ENCODE measurements at places on chromosomes 3 and 15.

GRCh38 chr3:43915546-43915945, 224.8 kb downstream of the ABHD5 start:
- DNase-seq, result no peak

DNA sequence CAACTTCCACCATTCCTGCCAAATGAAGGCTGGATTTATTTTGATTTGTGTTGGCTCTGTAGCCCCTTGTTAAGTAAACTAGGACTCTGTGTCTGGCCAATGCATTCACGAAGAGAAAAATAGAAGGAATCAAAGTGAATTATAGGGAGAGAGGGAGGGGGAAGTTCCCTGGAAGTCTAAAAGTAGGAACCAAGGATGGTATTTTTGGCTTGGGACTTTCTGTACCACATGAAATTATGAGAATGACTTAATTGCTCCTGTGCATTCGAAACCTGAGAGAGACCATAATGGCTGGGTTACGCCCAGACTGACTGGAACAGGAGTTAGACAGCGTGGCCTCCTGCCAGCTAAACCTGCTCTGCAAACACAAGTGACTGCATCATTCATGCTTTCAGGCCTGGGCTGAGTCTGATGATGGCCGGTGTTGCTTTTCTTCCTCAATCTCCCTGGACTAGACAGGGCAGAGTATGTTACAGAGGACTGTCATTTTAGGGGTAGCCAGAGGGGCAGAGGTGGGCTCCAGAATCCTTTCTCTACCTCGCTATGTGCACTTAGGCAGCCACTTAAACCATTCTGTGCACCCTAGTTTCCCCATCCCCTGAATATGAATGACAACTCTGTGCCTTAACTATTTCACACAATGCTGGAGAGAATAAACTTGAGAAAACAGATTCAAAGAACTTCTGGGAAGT, 58.9 kb downstream of the MYO1E start:
- peak; percentile 78 for DNase-seq

DNA sequence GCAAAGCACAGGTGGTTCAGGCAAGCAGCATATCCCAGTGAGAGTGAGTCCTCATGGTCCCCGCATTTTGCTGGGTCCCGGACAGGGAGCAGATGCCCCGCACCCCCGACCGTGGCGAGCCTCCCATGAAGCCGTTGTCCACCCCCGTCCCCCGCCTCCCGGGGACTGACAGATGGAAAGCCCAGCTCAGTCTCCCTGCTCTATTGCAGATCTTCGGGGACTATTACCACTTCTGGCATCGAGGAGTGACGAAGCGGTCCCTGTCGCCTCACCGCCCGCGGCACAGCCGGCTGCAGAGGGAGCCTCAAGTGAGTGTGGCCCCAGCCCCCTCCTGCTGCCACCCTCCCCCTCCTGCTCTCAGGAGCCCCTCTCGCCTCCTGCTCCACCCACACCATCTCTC, 7.7 kb downstream of the FURIN start:
- DNase-seq, result no peak

GRCh38 chr3:20181276-20181675, 4.7 kb downstream of the SGO1 start:
- DNase-seq, result no peak

DNA sequence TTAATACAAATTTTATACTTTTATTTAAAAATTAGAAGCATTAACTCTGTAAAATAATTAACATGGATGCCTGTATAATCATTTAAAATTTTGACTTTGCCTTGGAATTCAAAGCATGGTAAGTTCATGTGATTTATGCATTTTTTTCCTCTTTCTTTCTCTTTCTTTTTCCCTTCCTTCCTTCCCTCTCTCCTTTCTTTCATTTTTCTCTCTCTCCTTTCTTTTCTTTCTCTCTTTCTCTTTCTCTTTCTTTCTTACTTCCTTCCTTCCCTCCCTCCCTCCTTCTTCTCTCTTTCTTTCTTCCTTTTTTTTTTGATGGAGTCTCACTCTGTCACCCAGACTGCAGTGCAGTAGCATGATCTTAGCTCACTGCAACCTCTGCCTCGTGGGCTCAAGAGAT, 53.8 kb upstream of the P3H2 start:
- DNase-seq, result no peak

DNA sequence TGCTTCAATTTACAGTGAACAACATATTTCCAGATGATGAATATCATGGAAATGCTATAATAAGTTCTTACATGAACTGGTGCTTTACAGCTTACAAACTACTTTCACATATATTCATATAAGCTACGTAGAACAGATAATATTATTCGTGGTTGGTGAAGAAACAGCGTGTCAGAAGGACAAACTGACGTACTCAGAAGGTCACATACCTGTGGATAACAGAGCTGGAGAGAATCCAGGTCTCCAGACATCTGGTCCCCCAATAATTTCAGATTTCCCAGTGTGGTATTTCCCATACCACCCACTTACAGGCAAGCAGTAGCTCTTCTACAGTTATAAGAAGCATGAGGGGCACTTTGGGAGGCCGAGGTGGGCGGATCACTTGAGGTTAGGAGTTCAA, 156.6 kb downstream of the PLD1 start:
- DNase-seq, result no peak

DNA sequence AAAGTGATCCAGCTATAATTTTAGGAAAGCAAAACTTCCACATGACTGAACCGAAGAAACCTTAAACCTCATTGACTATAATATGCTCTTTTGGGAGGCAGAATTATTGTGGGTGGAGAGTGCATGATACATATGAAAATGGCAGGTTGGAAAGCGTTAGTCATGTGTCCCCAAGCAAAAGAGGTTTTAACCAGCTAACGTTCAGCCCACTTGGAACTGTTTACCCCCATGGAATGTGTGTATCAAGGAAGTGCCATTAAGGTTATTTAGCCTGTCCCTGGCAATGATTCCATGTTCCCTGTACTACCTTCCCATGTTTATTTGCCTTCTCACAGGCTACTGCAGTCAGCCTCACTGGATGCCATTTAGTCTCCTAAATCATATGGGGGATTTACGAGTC, 44.1 kb upstream of the LRRC58 start:
- DNase-seq, result no peak

DNA sequence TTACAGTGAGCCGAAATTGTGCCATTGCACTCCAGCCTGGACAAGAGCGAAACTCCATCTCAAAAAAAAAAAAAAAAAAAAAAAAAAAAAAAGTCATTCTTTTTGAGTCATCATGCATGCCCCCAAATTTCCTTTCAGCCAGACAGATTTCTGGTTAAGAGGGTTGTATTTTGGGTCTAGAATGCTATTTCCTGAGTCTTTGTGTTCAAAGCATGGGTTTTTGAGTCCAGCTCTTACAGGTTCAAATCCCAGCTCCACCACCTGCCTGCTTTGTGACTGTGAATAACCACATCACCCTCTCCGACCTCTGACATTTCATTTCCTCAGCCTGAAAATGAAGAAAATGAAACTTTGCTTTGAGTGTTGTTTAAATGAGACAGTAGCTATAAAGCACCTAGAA, 9.3 kb upstream of the C15orf61 start:
- DNase-seq, result no peak

DNA sequence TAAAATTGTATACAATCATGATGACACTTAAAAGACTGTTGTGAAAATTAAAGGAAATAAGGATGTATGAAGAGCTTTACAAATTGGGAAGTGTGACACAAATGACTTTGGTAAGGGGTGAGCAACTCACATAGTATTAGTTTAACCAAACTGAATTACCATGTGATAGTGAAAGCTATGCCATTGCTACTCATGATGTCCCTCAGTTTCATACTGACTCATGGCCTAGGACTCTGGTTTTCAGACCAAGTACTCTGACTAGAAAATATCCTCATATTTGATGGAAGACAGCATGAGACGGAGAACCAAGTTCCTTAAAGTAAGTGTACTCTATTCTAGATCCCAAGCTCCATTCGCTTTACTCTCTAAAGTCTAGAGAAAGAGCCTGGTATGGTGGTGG, 203.2 kb upstream of the ICE2 start:
- no peak for DNase-seq

DNA sequence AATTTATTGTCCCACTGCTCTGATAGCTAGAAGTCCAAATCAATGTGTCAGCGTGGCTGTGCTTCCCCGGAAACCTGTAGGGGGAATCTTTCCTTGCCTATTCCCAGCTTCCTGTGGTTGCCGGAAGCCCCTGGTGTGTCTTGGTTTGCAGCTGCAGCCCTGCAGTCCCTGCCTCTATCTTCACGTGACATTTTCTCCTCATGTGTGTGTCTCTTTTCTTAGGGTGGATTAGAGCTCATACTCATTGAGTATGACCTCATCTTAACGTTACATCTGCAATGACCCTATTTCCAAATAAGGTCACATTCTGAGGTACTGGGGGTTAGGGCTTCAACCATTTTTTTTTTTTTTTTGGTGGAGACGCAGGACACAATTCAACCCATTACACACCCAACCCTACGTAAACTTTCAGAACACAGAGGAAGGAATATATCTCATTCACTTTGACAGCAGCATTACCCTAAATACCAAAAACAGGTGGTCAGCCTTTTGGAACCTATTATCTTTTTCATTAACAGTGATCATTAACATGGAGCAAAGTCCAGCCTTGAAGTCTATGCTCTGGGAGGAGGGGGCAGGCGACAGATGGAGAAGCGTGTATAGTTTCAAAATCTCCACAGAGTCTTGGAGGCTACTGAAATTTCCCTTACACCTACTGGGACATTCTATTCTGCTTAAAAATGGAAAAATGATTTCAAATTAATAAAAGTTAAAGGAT, 88.6 kb downstream of the RYK start:
- no peak for DNase-seq

DNA sequence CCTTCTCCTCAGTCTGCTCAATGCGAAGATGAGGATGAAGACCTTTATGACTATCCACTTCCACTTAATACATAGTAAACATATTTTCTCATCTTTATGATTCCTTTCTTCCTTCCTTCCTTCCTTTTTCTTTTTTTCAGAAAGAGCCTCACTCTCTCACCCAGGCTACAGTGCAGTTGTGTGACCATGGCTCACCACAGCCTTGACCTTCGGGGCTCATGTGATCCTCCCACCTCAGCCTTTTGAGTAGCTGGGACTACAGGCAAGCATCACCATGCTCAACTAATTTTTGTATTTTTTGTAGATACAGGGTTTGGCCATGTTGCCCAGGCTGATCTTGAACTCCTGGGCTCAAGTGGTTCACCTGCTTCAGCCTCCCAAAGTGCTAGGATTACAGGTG, 52.0 kb upstream of the RAP2B start:
- no peak for DNase-seq

GRCh38 chr3:190597291-190597690, 83.4 kb downstream of the IL1RAP start:
- no peak for DNase-seq

DNA sequence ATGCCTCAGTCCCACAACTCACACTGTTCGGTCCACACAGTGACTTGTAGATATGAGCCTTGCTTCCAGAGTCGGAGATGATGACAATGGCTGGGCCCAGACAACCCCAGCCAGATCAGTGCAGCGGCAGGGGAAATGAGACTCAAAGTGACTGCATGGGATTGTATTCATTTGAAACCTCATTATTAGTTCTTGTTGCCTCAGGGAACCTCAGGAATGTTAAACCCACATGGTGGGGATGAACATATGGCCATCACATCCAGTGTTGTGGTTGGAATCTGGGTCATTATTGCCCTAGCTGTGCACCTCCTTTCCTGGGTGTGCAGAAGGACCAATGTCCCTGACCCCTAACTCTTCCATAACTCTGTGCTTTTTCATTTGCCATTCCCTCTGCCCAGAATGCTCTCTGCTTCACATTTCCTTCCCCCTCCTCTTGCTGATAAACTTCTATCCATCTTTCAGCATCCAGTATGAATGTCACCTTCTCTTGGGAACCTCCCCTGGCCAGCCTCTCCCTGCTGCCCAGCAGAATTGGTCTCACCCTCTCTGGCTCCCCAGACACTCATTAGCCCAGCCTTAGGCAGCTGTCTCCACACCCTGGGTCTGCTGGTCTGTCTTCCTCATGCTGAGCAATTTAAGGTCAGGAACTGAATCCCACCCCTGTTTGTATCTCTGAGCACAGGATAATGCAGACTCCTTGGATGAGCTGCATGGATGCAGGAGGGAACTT, 67.0 kb upstream of the TNFAIP8L3 start:
- DNase-seq, result no peak

- no peak for DNase-seq
Observed at GRCh38 chr15:32943711-32944110, 225.9 kb downstream of the GREM1 start.

DNA sequence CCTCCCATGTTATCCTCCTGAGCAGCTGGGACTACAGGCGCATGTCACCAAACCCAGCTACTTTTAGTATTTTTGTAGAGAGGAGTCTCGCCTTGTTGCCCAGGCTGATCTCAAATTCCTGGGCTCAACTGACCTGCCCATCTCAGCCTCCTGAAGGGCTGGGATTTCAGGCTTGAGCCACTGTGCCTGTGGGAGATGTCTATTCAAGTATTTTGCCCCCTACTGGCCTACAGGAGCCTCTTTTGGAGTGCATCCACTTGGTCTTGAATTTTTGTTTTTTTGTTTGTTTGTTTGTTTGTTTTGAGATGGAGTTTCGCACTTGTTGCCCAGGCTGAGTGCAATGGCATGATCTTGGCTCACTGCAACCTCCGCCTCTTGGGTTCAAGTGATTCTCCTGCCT, 3.2 kb upstream of the DHX30 start:
- no peak for DNase-seq

DNA sequence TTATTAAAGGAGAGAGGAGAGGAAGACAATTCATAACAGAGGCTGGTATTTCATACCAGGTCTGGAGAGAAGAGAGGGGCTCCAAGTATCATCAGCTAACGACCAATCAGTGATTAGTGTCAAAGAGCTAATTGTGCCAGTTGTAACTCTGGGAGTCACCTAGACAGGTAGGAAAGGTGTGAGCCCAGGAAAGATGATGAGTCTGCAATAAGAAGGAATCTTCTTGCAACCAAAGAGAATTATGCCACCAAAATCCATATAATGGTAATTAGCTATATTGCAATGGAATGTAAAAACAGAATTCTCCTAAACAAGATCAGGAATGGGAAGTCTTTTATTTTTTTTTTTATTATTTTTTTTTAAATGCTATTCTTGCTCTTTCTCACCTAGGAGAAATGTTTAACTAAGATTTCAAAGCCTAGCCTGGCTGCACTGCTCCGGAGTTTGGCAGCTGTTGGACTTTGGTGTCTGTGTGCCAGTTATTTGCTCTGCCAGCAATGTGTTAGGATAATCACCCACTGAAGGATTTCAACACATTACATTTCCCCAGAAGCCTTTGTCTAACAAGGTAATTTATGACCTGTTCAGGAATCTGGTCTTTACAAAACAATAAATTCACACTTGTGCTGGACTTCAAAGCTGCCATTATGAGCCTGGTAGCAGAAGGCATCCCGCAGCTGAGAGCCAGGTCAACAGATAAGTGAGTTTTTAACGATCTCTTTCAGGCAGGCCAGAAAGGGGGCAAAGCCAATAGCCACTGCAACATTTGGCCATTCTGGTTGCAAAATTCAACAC, 89.4 kb downstream of the FOXB1 start:
- no peak for DNase-seq

GRCh38 chr3:69774029-69774428, 34.8 kb downstream of the MITF start:
- DNase-seq, result no peak

- no peak for DNase-seq
Observed at GRCh38 chr3:144491333-144491732, 519.7 kb downstream of the DIPK2A start.

Data from NCI-H1092 (cell line).